ENCODE measurements at places on chromosomes 2 and 18.

GRCh38 chr18:3664563-3665178, 214.7 kb downstream of the TGIF1 start:
- DNase-seq, result no peak

- no peak for DNase-seq
These were observed 15.2 kb downstream of the OTOF start for GRCh38 chr2:26462511-26463243.

DNA sequence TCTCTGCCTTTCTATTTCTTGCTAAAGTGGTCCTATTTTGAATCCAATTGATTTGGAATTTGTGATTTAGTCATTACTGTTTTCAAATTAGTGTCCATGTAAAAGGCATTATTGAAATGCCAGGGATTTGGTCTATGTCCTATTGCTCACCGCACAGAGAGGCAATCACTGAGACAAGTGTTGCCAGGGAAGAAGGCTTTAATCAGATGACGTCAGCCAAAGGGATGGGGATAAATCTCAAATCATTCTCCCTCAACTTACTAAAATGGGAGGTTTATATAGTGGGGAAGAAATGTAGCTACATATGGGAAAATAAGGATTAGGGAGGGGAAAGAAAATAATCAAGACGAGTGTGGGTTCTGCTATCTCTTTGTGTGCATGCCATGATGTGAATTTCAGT, 9.6 kb downstream of the SERPINB12 start:
- no peak for DNase-seq

GRCh38 chr18:55988537-55988936, 400.5 kb upstream of the TCF4 start:
- DNase-seq, result no peak

- DNase-seq, result peak; percentile 60
These were observed 7.6 kb downstream of the ZFP36L2 start for GRCh38 chr2:43218702-43219382.

GRCh38 chr2:134406311-134406710, 152.4 kb downstream of the MGAT5 start:
- DNase-seq, result no peak

- DNase-seq, result no peak
These were observed 1.1 kb upstream of the TET3 start for GRCh38 chr2:73983322-73984202.

DNA sequence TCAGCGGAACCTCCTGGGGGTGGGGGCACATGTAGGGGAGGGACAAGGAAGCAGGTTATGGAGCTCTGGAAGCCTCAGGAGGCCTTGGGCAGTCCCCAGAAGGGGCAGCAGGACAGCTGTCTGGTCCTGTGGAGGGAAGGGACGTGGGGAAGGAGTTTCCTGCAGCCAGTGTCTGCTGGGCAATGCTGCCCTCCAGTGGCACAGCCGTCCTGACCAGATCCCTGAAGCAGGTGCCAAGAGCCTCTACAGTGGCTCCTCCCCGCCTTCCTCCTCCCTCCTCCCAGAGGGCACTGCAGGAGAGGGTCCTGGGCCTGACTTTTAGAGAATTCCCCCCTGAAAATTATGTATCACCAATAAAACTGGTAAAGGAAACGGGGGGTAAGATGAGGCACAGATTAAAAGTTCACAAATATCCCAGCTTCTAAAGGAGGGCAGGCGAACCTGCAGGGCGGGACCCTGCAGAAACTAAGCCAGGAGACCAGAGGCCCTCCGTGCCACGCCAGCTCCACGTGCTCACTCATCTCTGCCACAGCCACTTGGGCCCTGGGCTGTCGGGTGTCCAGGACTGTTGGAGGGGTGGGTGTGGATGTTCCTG, 258.5 kb downstream of the TWIST2 start:
- DNase-seq, result no peak

DNA sequence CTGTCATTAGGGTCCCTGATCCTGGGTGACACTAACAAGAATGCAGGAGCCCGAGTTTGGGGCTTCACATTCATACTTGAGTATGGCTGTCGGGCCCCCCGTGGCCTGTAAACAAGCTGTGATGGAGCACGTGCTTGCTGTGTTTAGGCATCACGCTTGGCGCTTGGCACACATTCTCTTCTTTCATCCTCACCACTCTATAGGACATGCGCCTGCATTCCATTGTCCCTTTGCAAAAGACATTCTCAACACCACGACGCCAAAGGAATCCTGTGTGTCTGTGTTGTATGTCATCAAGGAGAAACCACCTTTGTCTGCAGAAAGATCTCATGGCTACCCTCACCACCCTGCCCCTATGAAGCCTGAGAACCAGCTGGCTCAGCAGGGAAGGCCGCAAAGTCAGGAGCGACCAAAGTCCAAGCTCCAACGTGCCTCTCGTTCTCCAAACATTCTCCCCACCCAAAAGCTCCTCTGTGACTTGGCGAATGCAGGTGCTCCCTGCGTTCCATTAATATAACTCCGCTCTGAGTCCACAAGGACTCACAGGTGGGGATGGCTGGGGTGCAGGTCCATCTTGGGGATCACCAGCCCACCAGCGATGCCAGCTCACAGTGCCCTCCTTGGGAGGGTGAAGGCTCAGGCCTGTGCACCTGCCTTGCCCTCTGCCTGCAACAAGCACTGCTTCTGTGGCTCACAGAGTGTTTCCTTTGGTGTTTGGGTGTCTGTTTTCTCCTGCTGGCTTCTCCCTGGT, 6.2 kb upstream of the PER2 start:
- no peak for DNase-seq

- no peak for DNase-seq
These were observed 231.5 kb downstream of the SLC8A1 start for GRCh38 chr2:40220177-40220925.
